ENCODE measurements at places on chromosomes 7 and 10.

DNA sequence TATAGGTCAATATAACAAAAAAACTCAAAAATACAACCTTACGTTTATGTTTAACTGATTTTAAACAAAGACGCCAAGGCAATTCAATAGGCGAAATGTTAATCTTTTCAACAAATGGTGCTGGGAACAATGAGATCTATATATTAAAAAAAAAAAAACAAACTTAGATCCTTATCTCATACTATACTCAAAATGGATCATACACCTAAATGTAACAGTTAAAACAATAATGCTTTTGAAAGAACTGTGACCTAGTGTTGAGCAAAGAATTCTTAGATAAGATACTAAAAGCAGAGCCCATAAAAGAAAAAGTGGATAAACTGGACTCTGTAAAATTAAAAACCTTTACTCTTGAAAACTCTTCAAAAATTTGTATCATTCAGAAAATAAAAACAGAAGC, 8.6 kb downstream of the TMEM168 start:
- no peak for DNase-seq

- DNase-seq, result no peak
These were observed 474.9 kb downstream of the PTPRN2 start for GRCh38 chr7:158112571-158113320.

GRCh38 chr10:18260310-18260922, 120.2 kb downstream of the CACNB2 start:
- no peak for DNase-seq

- no peak for DNase-seq
These were observed 88.0 kb upstream of the NAMPT start for GRCh38 chr7:106372595-106373318.

GRCh38 chr10:88756660-88757059, 3.2 kb upstream of the LIPN start:
- no peak for DNase-seq

- no peak for DNase-seq
These were observed 229.1 kb downstream of the ELFN1 start for GRCh38 chr7:1899196-1899595.

- DNase-seq, result no peak
These were observed 157.0 kb upstream of the ADO start for GRCh38 chr10:62647375-62648092.

- no peak for DNase-seq
These were observed 3.8 kb upstream of the CNTNAP2 start for GRCh38 chr7:146112755-146113154.

GRCh38 chr10:93652857-93653256, 40.5 kb downstream of the PDE6C start:
- DNase-seq, result no peak

- DNase-seq, result peak; percentile 41
These were observed 46.6 kb downstream of the CCSER2 start for GRCh38 chr10:84375011-84375410.

- DNase-seq, result no peak
These were observed 743 bp upstream of the POR start for GRCh38 chr7:75914169-75914654.

- no peak for DNase-seq
These were observed 64.8 kb downstream of the SORBS1 start for GRCh38 chr10:95496246-95496911.

DNA sequence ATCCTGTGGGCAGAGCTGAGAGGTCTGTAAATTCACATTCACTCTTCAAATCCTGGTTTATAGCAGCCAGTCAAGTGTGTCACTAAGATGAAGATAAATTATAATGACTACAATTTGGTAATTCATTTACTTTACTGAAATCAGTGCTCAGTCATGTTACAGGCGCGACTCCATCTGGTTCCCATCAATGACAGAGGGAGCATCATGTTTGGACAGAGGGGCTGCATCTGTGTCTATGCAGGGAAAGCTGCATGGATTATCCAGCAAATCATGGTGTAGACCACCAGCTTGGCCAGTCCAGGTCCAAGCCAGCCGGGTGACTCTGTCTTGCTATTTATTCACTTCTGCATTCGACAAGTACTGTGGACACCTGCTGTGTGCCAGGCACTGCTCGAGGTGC, 214.1 kb upstream of the ZNF32 start:
- DNase-seq, result no peak

DNA sequence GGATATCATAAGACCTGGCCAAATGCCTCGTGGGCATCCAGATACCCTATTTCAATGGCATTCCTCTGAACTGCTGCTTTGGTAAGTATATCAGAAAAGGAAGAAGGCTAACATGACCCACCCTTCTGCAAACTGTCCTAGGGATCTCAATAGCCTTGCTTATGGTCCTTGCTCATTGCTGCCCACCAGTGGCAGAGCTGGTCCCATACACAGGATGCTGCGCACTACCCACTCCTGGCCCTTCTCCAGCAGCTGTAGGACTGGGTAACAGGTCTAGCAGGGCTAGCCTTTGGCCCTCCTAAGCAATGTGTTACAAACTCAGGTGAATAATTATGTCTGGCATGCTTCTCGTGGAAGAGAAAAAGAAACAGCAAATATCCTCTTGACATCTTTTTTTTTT, 72.5 kb downstream of the C10orf90 start:
- peak; percentile 5 for DNase-seq

- DNase-seq, result no peak
These were observed 55.8 kb downstream of the ALOX5 start for GRCh38 chr10:45429790-45430189.

GRCh38 chr10:30603589-30603988, 26.0 kb downstream of the LYZL2 start:
- DNase-seq, result no peak

DNA sequence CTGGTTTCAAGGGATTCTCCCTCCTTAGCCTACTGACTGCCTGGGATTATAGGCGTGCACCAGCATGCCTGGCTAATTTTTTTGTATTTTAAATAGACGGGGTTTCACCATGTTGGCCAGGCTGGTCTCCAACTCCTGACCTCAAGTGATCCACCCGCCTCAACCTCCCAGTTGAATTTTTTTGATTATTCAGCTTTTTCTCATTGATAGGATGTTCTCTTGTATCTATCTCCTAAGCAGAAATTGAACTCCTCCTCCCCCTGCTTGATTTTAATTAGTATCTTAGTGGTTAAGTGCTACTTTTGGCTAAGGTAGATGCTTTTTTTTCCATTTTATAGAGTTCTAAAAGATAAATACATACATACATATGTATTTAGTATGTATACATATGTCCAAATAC, 101.0 kb downstream of the ZNF277 start:
- DNase-seq, result no peak

DNA sequence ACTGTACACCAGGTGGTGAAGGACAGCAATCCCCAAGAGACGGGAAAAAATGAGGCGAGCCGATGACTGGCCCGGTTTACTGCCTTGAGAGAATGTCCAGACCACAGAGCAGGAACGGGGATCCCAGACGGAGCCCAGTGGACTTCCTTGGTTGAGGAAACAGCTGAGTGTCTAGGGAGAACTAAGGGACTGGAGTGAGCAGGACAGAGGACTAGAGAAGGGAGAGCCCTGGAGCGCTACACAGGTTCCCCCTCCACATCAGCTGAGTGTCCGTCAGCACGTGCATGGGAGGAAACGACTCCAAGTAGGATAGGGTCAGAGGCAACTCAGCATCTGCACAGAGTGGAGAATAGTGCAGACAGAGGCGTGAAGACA, 7.1 kb upstream of the WDR86 start:
- DNase-seq, result no peak

DNA sequence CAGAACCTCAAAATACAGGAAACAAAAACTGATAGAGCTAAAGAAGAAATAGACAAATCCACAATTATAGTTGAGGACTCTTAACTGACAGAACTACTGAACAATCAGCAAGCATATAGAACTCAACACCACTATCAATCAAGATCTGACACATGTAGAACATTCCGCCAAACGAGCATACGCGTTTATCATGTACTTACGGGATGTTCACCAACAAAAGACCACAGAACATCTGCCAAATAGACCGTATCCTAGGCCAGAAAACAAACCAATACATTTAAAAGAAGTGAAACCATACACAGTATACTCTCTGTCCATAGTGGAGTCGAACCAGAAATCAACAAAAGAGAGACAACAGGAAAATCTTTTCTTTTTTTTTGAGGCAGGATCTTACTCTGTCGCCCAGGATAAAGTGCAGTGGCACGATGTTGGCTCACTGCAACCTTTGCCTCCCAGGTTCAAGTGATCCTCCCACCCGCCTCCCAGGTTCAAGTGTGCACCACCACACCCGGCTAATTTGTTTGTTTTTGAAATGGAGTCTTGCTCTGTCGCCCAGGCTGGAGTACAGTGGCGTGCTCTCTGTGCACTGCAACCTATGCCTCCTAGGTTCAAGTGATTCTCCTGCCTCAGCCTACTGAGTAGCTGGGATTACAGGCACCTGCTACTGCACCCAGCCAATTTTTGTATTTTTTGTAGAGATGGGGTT, 5.1 kb downstream of the GNA12 start:
- DNase-seq, result no peak

GRCh38 chr10:69458430-69459100, 7.3 kb downstream of the TSPAN15 start:
- DNase-seq, result no peak

GRCh38 chr10:86727470-86727869, 28.9 kb upstream of the BMPR1A start:
- no peak for DNase-seq

GRCh38 chr10:77173615-77174461, 463.8 kb downstream of the KCNMA1 start:
- peak; percentile 50 for DNase-seq

- DNase-seq, result no peak
These were observed 143.3 kb downstream of the KCNMA1 start for GRCh38 chr10:77494327-77494726.

- no peak for DNase-seq
These were observed 122.0 kb downstream of the ADARB2 start for GRCh38 chr10:1615186-1615954.

DNA sequence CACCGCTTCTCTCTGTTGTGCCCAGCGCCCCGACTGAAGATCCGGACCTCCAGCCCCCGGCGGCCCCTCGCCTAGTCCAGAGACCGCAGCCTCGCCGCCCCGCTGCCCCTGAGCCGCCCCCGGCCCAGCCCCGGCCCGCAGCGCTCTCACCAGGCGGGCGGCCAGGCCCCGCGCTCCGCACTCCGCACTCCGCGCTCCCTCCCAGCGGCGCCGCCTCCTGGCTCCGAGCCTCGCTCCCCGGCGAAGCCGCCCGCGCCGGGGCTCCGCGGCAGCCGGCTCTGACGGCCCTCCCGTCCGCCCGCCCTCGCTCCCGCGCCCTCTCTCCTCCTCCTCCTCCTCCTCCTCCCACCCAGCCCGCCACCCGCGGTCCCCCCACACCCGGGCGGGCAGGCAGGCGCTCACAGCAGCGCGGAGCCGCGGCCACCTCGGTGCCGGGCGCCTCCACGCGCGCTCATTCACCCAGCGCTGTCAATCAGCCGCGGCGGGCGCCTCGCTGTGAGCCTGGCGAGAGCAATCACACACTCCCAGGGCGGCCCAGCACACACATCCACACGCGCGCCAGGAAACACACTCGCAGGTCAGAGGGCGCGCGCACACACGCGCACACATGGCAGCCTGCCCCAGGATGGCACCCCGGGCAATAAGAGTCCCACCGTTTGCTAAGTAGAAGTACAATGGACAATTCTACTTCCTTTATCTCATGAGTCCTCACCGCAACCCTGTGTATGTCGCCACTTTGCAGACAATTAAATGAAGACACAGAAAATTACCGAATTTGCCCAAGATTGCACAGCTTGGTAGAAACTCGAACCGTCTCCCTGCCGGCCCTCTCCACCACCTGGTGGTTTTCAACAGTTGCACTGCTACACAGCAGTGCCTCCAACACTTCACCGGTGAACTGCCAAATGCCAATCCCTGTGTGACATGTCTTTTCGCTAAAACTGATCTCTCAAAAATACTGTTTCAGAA, at the start of gene PRRT4:
Gene PRRT4 (minus strand): TSS at position 280 of the 969 bp plus-strand sequence.
- peak; percentile 36 for DNase-seq

GRCh38 chr7:11206177-11206899, 232.7 kb downstream of the PHF14 start:
- DNase-seq, result no peak

DNA sequence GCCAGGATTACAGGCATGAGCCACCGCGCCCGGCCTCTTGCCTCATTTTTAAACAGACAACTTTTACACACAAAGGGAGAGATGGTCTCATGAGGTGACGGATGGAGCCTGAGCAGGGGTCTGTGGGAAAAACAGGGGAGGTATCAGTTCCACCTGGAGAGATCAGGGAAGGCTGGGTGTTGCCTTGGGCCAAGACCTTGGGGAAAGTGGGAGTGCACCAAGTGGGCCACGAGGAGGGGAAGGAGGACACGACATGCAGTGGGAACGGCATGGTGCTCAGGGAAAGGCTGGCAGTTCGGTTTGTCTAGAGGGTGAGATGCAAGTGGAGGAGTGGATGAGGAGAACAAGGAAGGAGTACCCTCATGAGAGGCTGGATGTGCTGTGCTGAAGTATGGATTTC, 8.9 kb upstream of the ZNF777 start:
- DNase-seq, result no peak

GRCh38 chr7:5143106-5143505, 46.9 kb upstream of the WIPI2 start:
- DNase-seq, result peak; percentile 16

- no peak for DNase-seq
These were observed 101.0 kb downstream of the CDCA7L start for GRCh38 chr7:21844742-21845141.

GRCh38 chr10:93139059-93139655, 65.5 kb downstream of the CYP26A1 start:
- DNase-seq, result no peak

DNA sequence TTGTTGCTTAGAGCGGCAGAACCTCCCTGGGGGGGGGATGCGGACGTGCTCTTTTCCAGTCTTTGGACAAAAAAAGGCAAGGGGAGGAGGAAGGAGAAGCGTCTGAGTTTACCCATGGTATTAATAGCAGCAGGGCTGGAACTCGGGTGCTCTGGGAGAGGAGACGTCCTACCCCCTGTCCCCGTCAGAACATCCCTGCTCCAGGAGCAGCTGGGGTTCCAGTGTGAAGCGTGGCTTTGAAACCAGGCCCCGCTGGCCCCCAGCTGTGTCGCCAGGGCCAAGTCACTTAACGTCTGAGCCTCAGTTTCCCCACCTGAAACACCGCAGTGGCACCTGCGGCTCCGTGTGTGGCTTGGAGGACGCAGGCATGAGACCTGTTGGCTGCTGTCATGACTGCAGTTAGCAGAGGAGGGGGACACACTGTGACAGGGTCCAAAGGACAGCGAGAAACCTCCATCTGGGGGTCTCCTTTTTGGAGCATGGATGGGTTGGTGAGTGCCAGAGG, 1.4 kb downstream of the AMZ1 start:
- no peak for DNase-seq

DNA sequence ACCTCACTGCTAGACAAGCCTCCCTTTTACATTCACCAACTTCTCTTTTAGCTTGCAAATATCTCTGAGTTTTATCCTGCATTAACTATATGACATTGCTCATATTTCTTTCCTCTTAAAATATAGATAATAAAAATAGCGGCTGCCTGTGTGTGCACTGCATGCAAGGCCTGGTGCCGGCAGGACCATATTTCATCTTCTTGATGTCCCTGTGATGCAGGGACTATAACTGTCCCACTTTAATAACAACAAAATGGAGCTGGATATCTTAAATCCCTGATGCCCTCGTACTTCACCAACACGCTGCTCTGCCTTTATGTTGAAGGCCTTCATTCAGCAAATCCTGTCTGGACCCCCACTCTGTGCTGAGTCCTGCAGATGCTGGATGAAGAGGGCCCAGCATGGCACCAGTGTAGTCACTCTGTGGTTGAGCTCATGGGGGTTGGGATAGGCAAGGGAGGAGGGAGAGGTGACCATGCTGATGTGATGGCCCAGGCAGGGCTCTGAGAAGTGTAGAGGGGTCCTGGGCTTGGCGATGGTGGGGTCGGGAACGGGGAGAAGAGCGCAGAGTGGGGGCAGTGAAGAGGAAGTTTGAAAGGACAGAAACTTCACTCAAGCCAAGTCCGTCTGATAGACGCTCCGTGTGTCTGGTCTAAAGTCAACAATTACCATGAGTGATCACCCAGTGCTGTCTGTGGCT, 40.4 kb downstream of the C10orf90 start:
- no peak for DNase-seq

All from stimulated activated CD4-positive, alpha-beta T cell treated with anti-CD3 and anti-CD28 coated beads, Interleukin-1b, Interleukin-23, amount 100 ng/mL, for 4 hours (primary cell).